ENCODE measurements at places on chromosomes 16 and 17.

DNA sequence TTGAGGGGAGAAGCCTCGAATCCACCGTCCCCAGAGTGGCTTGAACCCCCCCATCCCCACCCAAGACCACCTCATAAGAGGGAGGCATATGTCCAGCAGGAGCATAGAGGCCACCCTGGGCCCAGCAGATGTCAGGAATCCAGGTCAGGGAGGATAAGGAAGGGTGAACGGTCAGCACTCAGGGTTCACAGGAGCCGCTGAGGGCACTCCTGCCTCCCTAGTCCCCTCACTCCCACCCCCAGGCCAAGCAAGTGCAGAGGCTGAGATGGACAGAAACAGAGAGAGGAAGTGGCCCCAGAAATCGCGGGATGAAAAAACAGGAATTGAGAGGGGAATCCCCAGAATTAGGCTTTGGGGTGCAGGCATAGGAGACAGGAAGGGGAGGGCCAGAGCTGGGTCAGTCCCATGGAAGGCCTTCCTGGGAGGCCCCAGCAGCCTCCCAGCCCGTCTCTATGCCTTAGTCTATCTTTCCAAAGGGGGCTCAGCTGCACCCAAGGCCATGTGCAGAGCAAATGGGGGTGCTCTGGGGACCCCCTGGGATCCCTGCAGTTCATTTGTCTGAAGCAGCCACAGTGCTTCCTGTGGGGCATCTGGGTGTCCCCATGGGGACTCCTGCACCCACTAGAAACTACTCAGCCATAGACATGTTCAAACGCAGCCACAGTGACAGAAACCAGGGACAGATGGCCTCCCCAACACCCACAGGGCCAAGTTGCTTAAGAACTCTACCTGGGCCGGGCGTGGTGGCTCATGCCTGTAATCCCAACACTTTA lies 1.7 kb downstream of the CMTM3 start:
- DNase-seq = no peak

DNA sequence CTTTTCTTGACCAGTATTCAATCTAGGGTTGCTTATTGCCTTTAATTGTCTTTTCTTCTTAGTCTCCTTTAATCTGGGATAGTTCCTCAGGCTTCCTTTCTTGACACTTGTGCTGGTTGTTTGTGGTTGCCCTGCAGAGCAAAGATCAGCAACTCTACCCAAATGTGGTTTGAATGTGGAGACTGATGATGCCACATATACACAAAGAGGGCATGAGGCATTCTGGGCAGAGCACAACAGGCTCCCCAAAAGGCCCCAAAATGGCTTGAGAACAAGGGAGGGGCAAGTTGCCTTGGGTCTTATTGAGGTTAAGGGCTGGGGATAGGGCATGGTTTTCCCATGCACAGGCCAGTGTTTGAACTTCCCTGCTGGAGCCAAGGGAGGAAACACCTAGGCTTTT lies 29.8 kb upstream of the HOXB9 start:
- no peak for DNase-seq

GRCh38 chr16:55274391-55274790 lies 49.6 kb upstream of the IRX6 start:
- DNase-seq = no peak

DNA sequence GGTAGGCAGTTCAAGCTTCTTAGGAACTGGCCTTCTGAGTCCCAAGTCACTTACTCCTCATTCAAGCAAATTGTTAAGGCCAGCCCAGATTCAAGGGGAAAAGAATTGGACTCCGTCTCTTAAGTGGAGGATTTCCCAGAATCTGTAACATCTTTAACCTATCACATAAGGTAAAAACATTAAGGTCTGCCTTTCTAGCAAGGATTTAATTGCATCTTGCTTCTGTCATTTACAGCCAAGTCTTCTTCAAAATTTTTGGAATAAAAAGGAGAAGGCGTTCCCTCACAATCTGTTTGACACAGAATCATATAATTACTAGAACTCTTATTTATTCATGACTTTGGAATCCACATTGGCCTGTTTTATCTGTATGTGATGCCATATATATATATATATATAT lies 56.5 kb upstream of the ADORA2B start:
- no peak for DNase-seq

- no peak for DNase-seq
These were observed 95.8 kb upstream of the MPHOSPH6 start for GRCh38 chr16:82265809-82266208.

- no peak for DNase-seq
These were observed 20.4 kb downstream of the OTOA start for GRCh38 chr16:21684199-21684598.

DNA sequence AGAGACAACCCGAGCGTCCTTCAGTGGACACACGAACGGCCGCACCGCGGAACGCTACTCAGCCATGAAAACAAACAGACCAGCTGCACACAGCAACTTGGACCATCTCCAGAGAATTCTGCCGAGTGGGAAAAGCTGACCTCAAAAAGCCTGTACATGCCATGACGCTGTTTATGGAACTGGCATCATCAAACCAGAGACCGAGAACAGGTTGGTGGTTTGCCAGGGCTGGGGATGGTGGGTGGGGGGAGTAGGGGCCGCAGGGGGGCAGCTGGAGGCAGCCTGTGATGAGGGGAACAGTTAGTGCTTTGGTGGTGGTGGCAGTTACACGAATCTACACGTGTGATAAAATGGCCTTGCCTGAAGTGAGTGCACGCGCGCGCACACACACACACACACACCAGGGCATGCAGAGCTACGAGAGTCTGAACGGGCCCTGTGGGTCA lies 169.8 kb downstream of the LAT start:
- DNase-seq = no peak

DNA sequence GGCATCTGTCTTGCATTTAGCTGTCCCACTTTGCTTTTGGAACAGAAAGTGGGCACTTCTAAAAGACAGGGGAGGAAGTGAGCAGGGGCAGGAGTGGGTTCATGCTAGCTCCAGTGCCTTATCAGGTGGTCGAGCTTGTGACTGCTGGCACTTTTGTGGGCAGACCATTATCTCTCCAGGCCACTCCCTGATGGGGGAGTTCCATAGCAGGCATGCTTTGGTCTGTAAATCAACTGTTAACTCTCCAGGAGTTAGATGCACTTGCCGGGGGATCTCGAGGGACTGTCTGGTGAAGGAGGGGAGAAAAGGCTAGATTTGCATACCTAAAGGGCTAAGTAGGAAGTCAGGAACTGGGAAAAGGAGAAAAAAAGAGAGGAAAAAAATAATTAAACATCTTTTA lies 9.3 kb upstream of the CARD14 start:
- no peak for DNase-seq

GRCh38 chr16:57562669-57563486 lies 20.4 kb downstream of the ADGRG5 start:
- DNase-seq = no peak

DNA sequence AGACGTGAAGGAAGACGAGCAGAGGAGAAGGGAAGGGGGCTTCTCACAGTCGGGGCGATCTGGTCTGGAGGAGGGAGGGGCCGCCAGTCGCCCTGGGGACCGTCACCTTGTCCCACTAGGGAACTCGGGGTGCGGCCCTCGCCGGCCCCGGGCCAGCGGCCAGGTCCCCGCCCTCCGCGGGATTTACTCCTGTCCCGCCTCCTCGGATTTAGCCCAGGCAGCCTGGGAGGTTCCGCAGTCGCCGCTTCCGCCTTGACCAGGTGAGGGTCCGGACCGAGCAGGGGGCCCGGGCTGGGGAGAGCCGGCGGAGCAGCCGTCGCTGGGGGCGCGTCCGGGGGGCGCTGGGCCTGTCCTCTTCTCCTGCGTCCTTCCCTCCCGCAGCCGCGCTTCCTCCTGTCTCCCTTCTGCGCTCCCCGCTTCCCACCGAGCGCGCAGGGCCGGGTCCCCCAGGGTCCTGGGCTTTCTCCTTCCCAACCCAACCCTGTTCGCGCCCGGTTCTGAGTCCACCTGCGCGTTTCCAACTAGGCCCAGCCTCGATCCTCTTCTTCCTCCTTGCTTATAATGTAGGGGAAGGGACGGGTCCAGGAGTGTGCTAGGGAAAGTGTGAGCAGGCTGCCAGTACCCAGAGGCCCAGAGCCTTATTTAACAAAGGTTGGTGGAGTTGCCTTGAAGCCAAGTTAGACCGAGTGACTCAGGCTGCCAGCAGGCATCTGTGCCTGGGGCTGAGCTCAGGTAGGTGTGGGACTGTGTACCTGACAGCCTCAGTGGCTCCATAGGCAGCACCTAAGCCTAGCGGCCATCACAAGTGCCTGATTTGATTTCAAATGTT lies at the start of gene TNK1:
Gene TNK1 (plus strand): TSS at position 235 of the 829 bp plus-strand sequence. CDS start 1,838 bp downstream, outside the sequence.
- DNase-seq = no peak

GRCh38 chr16:31221357-31222160 lies 4.6 kb upstream of the PYDC1 start:
- no peak for DNase-seq

- no peak for DNase-seq
These were observed 100.9 kb downstream of the AMFR start for GRCh38 chr16:56324406-56324805.

- peak; percentile 39 for DNase-seq
These were observed 2.5 kb downstream of the MYLK3 start for GRCh38 chr16:46745617-46746016.

- DNase-seq = no peak
These were observed 216.6 kb upstream of the KCNJ16 start for GRCh38 chr17:69858460-69858859.
